Mesangial cell (primary cell): ENCODE measurements at places on chromosomes 1 and 21. TPM values are rescaled to one million over a fixed set of nuclear protein-coding genes. Genes with fewer than 3 reads are reported as not detected.

KCND3 gene
- not detected in 2 replicates for total RNA-seq

TMEM52 gene
- 1.1 and 3.1 TPM in 2 replicates for total RNA-seq

LDLRAD1 gene
- not detected in 2 replicates for total RNA-seq

DCDC2B gene
- total RNA-seq = not detected in 2 replicates

RIMS3 gene
- total RNA-seq = 1.8 and 3.7 TPM in 2 replicates

KIAA1614 gene
- total RNA-seq = 0.98 and 6.7 TPM in 2 replicates

DNAH14 gene
- total RNA-seq = 5.2 and 6.0 TPM in 2 replicates

TSTD1 gene
- 43.5 and 103 TPM in 2 replicates for total RNA-seq

VWA5B1 gene
- not detected in 2 replicates for total RNA-seq
